NCI-H446 treated with DMSO at 0.1 percent for 48 hours (cell line): ENCODE measurements at places on chromosomes 4 and X.

DNA sequence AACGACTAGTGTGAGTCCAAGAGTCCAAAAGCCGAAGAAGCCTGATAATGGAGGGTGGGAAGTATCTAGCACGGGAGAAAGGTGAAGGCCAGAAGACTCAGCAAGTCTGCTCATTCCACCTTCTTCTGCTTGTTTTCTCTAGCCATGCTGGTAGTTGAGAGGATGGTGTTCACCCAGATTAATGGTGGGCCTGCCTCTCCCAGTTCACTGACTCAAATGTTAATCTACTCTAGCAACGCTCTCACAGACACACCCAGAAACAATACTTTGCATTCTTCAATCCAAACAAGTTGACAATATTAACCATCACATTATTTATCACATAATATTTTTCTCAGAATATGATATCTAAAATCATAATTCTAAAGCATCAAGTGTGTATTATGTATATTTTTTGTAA, 1055.1 kb upstream of the PCDH10 start:
- DNase-seq, result no peak

- DNase-seq, result no peak
Measured at GRCh38 chr4:94436512-94436911, 15.2 kb upstream of the PDLIM5 start.

- no peak for DNase-seq
Measured at GRCh38 chr4:151675411-151675971, 85.3 kb downstream of the GATB start.

- no peak for DNase-seq
Measured at GRCh38 chr4:38625508-38625907, 38.5 kb upstream of the KLF3 start.

DNA sequence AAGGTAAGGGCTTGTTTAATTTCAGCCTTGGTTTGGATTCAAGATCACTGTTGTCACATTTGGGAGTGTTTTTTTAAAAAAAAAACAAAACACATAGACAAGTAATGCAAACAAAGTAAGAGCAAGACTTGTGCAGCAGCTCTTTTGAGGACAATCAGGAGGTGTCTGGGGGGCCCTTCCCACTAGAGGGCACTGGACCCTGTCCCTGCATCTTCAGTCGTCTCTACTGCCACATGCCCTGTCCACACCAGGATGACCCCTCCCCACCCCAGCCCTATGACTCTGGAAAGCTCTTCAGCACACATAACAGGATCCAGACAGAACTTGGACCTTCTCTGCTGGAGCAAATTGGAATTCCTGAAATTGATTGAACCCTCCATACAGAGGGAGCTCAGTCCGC, 71.0 kb downstream of the USP46 start:
- no peak for DNase-seq

DNA sequence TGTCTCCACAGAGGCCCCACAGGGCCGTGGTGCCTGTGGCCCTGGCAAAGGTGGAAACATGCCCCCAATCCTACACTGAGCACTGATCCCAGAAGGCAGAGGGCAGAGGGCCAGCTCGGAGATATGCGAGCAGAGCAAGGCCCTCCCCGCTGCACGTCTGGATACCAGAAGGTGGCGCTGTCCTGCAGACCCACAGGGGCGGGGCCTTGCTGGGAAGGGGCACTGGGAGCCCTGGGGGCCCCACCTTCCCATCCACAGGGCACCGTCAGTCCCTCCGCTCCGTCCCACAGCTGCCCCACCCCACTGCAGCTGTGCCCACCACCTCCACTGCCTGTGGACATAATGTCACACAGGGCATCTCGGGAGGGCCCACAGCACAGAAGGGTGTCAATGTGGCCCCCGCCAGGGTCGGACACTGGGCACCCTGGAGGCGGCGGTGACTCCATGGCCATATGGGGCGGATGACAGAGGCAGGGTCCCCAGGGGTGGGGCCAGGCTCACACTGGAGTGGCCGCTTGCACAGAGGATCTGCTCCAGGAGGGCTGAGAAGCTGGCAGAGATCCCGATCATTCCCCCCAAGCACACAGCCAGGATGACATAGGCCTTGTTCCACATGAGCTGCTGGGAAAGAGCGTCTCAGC, 4.8 kb downstream of the SLC49A3 start:
- DNase-seq, result no peak

GRCh38 chr4:37685823-37686372, 278 bp downstream of the RELL1 start:
- no peak for DNase-seq

DNA sequence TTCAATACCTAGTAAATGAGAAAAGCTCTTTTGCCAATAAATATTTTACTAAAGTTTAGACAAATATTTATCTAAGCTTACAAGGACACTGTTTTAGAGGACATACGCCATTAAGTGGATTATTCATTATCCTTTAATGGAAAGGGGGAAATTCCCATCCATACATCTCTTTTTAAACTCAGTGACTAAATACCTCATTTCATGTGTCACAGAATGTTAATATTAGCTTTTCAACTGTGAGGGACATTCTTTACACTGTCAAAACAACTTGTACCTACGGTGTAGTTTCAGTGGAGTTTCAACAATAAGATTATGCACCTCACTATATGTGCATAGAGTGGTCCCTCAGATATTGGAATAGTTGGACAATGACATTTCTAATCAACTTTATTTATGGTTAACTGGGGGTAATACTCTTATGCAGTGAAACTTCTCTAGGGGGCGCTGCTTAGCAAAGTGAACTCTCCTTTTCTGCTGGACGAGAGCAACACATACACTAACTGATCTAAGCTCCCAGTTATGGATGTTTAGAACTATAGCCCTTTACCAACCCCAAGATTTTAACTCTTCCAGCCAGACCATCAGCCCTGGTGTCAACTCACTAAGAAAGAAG, 9.7 kb downstream of the HS6ST2 start:
- DNase-seq, result no peak

GRCh38 chrX:45009371-45010000, 136.5 kb downstream of the KDM6A start:
- DNase-seq, result no peak

DNA sequence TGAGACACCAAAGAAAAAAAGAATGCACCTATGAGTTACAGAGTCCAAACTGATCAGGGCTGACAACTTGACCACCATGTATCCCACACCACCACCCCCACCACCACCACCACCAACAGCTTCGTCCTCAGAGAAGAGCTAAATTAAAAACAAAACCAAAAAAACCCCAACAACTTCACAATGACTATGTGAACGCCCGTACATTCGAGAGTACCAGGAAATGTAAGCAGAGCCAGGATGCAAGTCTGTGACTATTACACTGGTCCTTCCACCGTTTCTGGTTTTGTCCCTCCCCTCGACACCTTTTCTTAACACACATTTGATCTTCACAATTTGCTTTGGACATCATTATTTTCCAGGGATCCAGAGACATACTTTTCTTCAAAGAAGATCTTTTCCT, 51.0 kb downstream of the WFS1 start:
- DNase-seq, result no peak

DNA sequence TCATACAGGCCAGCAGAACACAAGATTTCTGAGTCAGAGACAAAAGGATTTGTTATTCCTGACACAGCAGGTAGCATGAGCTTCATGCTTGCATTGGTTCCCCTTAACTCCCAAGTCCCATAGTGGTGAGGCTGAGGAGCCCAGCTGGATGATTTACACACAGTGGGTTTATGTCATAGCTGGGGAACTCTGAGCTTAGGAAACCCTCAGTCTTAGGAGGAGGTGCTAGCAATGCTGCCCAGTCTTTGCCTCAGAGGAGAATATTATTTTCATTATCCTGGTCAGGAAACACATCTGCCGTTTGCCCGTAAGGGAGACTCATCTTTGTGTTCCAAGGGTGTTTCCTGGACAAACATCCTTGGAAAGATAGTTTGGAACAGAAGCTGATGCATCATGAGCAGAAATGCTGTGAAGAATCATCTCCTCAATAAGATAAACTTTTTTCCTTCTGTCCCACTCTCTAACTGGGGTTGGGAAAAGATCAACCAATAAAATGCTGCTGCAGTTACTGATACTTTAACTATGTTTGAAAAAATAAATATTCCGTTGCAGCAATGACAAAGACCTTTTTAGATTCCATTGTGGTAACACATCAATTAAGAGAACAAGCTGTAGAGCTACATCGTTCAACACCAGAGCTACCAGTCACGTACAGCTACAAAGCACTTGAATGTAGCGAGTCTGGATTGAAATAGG, 146.8 kb downstream of the DCLK2 start:
- DNase-seq, result no peak

DNA sequence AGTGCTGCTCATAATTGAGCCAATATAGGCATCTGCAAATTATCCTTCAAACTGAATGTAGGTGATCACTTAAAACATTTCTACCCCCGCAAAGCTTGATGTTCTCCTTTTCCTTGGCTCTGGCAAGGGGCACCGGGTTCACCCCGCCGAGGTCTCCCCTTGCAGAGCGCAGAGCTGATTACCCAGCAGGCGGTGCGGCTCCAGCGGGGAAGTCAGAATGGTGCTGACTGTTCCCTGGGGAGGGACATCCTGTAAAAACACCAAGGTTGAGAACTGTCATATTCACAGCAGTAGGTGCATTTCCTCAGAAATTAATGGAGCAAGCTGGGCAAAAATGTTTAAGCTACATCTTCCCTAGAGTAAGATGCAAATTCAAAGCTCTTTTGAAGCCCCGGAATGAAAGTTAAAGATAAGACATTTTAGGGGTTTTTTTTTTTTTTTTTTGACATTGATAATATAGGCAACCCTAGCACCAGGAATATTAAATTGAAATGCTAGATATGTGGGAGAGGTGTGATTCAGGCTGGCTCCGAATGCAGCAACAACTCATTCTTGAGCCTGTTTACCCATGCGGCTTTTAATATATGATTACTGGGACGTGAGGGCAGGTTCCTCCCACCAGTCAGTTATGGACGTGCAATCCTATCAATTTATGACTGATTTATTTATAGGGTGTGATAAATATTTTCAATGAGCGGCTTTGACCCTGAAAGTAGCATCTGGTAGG, 767.3 kb upstream of the TENM3 start:
- no peak for DNase-seq

DNA sequence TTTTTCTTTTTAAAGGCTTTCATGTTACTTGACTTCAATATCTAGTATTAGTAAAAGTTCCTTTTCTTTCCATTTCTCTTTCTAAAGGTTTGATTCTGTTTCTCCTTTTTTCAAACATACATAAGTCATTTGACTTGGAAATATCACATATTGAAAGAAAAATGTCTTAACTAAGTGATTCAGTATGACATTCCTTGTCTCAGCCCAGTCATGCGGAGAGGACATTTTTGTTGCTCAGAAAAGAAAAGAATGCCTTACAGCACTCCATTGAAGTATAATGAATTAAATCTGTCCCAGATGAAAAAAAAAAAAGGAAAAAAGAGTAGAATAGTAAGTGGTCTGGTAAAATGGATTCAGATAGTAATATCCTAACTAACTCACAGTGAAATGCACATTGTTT, 466.1 kb downstream of the ADGRL3 start:
- DNase-seq, result no peak

DNA sequence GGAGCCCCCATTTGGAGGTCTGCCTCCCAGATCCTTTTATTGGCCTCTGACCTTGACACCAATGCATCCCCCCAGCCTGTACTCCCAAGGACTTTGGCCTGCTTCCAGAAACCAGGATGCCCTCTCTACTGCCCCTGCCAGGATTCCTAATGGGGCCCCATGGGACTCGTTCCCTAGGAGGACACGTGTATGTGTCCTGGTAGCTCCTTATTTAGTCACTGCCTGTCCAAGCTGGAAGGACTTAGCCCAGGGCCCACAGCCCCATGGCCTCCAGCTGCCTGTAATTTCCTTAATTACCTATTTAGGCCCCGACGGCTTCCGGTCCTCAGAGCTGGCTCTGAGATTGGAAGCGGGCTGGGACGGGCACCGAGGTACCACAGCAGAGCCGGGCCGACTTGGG, 9.4 kb downstream of the ATP2B3 start:
- no peak for DNase-seq

- no peak for DNase-seq
Measured at GRCh38 chr4:20462426-20463175, 210.9 kb downstream of the SLIT2 start.

DNA sequence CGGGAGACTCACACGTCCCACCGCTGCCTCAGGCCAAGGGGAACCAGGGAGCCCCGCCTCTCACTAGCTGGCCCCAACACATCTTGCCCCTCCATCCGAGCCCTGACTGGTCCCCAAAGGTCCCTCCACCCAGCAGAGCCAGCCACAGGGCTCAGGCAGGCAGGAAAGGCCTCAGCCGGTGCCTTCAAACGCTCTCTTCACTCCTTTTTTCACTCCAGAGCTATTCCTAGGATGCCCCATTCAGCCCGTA, 1.5 kb upstream of the ARHGAP4 start:
- DNase-seq, result no peak

GRCh38 chrX:12327836-12328235, 189.6 kb downstream of the FRMPD4 start:
- DNase-seq, result no peak
